Naive B cell (primary cell): ENCODE measurements at places on chromosomes 3 and 15.

DNA sequence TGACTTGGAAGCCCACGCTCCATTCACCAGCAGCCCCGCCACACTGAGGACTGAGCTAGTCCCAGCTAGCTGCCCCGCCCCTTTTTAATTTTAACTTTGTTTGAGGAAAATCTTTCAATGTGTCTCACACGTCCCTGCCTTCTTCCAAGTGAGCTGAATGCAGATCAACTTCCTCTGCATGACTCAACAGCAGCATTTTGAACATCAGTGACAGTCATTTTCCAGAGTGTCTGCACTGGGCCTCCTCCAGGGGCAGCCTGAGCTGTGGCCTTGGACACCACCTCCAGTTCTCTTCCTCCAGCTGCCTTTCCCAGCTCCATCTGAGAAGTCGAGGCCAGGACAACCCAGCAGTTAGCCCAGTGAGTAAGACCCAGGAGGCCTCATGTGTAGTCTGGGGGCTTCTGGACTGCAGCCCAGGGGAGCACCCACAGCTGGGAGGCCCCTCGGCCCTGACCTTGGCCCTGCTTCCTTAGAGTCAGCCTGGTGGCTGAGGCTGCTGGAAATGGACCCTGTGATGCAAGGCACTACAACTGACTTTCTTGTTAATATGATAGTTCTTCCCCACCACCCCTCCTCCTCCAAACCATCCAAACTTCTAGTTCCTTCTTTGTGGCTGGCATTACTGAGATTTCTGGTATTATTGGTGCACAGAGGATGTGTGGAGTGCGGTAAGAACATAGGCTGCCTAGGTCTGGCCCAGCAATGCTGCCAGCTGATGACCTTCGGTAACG, 21.4 kb upstream of the ESYT3 start:
- no peak overlapping the region for H3K27ac ChIP-seq
- no peak overlapping the region for H3K4me3 ChIP-seq

GRCh38 chr3:186283096-186283495, 78.9 kb downstream of the DGKG start:
- H3K36me3 ChIP-seq = no peaks in the 10 kb centered on the region
- no peak for DNase-seq

DNA sequence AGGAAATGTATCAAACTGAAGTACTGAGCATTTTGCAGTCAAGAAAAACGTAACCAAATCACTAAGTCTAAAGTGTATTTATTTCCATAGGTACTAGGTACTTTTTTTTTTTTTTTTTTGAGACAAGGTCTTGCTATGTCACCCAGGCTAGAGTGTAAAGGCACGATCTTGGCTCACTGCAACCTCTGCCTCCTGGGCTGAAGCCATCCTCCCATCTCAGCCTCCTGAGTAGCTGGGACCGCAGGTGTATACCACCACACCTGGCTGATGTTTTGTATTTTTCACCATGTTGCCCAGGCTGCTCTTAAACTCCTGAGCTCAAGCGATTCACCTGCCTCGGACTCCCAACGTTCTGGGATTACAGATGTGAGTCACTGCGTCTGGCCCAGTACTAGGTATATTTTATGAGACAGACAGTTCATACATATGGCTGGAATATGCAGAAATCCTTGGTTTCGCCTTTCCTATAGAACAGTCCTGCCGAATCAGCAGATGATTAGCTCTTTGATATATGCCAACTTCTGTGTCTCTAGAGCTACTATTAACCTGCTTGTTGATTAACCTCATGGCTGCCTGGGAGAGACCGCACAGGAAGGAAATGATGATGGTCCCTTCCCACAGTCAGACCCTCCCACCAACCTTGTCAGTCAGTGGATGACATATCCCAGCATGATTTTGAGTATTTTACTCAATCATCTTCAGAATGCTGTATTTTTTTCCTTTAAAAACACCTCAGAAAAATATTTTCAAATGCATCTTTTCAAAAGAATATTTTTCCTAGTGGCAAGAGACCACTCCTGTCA, 32.3 kb downstream of the TMOD3 start:
- peaks cover 37% of the 10 kb centered on the region for H3K4me1 ChIP-seq
- no peak overlapping the region for H3K27ac ChIP-seq
- H3K4me3 ChIP-seq = peak overlapping the region; percentile 11
- H3K27me3 ChIP-seq = no peaks in the 10 kb centered on the region
- DNase-seq = no peak

- H3K27me3 ChIP-seq = no peaks in the 10 kb centered on the region
- peaks cover 11% of the 10 kb centered on the region for H3K4me1 ChIP-seq
- no peak overlapping the region for H3K4me3 ChIP-seq
- H3K36me3 ChIP-seq = no peaks in the 10 kb centered on the region
- no peak for DNase-seq
- no peak overlapping the region for H3K27ac ChIP-seq
Measured at GRCh38 chr3:30204126-30204525, 402.3 kb upstream of the TGFBR2 start.

GRCh38 chr15:52010633-52011595, 8.1 kb upstream of the MAPK6 start:
- H3K4me1 ChIP-seq = peaks cover 17% of the 10 kb centered on the region
- H3K27me3 ChIP-seq = no peaks in the 10 kb centered on the region
- H3K27ac ChIP-seq = no peak overlapping the region
- no peak for DNase-seq
- H3K4me3 ChIP-seq = no peak overlapping the region

GRCh38 chr3:151976211-151977050, 103.0 kb downstream of the SUCNR1 start:
- DNase-seq = no peak
- H3K36me3 ChIP-seq = no peaks in the 10 kb centered on the region
- no peak overlapping the region for H3K27ac ChIP-seq
- H3K4me1 ChIP-seq = peaks cover 5% of the 10 kb centered on the region

DNA sequence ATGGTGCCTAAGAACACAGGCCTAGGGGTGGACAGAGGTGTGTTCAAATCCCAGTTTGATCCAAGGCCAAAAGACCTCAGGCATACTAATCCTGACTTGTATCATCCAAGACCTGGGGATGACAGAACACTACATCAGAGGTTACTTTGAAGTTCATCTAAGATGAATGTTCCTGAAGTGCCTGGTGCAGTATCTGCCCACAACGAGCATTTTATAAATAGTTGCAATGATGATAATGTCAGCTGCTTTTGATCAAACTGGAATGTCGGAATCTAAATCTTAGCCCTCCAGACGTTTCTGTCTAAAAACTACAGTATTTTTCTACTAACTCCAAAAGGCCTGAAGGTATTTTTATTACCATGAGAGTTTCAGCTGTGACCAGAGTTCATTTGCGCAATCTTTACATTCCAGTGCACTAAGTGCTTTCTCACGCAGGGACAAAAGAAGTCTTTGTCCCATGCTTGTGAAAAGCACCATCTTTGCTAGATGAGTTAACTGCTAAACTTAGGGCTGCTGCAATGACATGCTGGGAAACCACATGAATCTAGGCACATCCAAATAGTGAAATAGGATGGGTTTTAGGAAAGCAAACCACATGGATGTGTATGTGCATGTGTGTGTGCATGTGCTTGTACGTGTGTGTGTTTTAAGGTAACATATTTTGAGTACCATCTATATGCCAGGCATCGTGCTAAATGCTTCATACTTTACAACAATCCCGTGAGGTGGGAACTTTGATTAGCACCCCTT, 18.1 kb downstream of the ANXA2 start:
- H3K36me3 ChIP-seq = no peaks in the 10 kb centered on the region
- DNase-seq = no peak
- no peak overlapping the region for H3K27ac ChIP-seq
- H3K4me1 ChIP-seq = no peaks in the 10 kb centered on the region

- H3K36me3 ChIP-seq = peaks cover 6% of the 10 kb centered on the region
- no peaks in the 10 kb centered on the region for H3K27me3 ChIP-seq
- no peak overlapping the region for H3K4me3 ChIP-seq
Measured at GRCh38 chr3:128588147-128588546, 62.5 kb downstream of the RPN1 start.

GRCh38 chr3:12506201-12506709, 22.0 kb downstream of the TSEN2 start:
- no peak overlapping the region for H3K4me3 ChIP-seq
- DNase-seq = no peak
- peaks cover 19% of the 10 kb centered on the region for H3K36me3 ChIP-seq
- H3K27ac ChIP-seq = no peak overlapping the region
- peaks cover 8% of the 10 kb centered on the region for H3K4me1 ChIP-seq
- no peaks in the 10 kb centered on the region for H3K27me3 ChIP-seq

DNA sequence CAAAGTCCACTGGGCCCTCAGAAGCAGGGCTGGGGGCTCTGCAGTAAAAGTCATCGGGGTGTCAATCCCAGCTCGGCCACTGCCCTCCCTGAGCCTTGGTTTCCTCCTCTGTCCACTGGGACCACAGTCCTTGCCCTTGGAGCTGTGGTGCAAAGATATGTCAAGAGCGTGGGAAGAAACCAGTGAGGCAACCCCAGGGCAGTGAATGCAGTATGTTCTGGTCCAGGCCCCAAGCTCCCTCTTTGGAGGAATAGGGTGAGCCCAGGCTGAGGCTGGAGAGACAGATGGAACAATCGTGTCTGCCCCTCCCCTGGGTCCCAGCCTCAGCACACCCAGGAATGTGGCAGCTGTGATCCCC, 779 bp downstream of the GRIP2 start:
- no peaks in the 10 kb centered on the region for H3K4me1 ChIP-seq
- H3K4me3 ChIP-seq = no peak overlapping the region
- H3K27me3 ChIP-seq = peaks cover 8% of the 10 kb centered on the region
- DNase-seq = no peak

DNA sequence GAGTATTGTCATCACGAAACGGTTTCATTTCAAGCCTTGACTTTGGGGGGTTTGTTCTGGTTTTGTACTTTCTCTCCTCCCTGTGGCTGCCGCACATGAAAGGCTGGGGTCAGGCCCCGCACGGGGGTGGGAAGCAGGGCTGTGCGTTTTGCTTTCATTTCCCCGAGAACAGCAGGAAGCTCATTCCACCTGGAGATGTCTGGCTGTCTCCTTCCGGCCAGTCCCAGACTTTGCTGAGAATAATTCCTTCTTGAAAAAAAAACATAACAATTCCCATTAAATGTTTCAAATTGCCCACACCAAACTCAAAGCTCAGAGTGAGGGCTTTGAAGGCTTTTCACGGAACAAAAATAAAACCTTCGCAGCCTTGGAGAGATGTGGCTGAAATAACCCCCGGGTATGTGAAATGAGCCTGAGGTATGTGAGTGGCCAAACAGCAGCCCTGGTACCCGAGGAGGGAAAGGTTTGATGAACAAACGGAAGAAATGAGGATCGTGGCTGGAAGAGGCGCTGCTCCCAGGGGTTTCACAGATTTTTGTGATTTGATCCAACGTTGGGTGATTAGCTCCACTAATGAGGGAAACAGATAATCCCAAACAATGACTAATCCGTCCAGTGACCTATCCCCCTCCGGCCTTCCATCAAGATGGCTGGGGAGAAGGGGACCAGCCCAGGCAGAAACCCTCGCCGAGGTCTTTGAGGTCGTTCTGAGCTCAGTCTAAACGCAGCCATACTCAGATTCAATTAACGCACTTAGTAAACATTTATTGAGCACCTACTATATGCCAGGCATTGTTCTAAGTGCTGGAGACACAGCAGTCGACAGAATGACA, 126.9 kb upstream of the MEF2A start:
- no peak for DNase-seq
- H3K4me1 ChIP-seq = peaks cover 46% of the 10 kb centered on the region
- no peak overlapping the region for H3K4me3 ChIP-seq
- no peaks in the 10 kb centered on the region for H3K27me3 ChIP-seq

DNA sequence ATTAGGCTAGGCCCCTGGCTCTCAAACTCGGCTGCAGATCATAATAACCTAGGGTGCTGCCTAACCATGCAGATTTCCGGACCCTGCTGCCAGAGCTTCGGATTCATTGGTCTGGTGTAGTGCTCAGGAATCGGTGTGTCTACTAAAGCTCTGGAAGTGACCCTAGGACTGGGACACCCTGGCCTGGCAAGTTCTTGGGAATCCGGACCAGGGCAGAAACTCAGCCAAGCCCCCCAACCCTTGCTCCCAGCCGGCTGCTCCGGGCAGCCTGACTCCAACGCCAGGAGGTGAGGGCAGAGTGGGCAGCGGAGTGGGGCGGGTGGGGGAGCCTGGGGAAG, 23.0 kb downstream of the IGDCC3 start:
- H3K27ac ChIP-seq = no peak overlapping the region
- H3K27me3 ChIP-seq = peaks cover 44% of the 10 kb centered on the region
- DNase-seq = no peak
- peaks cover 8% of the 10 kb centered on the region for H3K36me3 ChIP-seq
- H3K4me3 ChIP-seq = peak overlapping the region; percentile 5

GRCh38 chr15:45121020-45121419, 6.9 kb downstream of the DUOXA2 start:
- no peak overlapping the region for H3K4me3 ChIP-seq
- no peak overlapping the region for H3K27ac ChIP-seq
- no peaks in the 10 kb centered on the region for H3K36me3 ChIP-seq
- peaks cover 25% of the 10 kb centered on the region for H3K4me1 ChIP-seq
- no peak for DNase-seq
